ENCODE measurements at places on chromosomes 16 and 17. TPM values are rescaled to one million over a fixed set of nuclear protein-coding genes. Genes with fewer than 3 reads are reported as not detected.
A peak's percentile ranks its signal among the peaks of the same experiment; 100 is the strongest.

DNA sequence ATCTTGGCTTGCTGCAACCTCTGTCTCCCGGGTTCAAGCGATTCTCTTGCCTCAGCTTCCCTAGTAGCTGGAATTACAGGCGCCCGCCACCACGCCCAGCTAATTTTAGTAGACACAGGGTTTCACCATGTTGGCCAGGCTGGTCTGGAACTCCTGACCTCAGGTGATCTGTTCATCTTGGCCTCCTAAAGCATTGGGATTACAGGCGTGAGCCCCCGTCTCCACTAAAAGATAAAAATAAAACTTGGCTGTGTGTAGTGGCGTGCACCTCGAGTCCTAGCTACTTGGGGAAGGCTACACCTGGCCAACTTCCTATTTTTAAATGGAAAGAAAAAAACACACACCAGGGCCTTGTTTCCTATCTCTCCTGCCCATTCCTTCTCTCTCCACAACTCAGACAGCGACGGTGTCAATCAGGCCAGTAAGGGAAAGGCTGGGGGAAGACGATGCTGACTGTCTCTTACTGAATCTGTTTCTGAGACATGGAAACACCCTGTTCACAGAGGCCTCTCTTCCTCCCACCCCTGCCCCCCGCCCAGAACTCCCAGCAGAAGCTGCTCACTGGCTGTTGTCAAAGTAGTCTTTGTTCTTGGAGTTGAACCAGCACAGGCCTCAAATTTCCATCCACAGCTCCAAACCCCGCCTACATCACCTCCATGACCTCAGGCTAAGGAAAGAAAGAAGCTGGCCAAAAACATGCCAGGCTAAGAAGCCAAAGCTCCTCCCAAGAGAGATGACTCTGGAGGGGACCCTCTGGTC is 96.6 kb downstream of the NXN start:
- peak; percentile 78 for DNase-seq

DNA sequence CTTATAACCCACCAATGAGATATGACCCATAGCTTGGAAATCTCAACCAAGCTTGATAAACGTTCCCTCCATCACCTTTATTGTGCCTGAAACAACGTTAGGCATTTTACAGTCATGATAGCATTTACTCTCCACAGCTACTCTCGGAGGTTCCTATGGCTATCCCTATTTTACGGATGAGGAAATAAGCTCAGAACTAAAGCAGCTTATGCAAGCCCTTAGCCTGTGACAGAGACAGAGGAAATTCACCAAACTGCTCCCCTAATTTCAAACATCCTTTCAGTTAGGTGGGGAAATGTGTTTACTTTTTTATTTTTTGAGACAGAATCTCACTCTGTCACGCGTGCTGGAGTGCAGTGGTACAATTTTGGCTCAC is 18.7 kb downstream of the DCUN1D3 start:
- no peak for DNase-seq

ZNF267 gene
- total RNA-seq, result 5.7 TPM

ZNF764 gene
- total RNA-seq, result 8.9 TPM

GRCh38 chr17:32941419-32942032 is 13.6 kb downstream of the TMEM98 start:
- no peak for DNase-seq

ANKRD11 gene
- 63.8 TPM for total RNA-seq

GPR142 gene
- total RNA-seq, result not detected

GRCh38 chr17:81667754-81668153 is 1.2 kb downstream of the CCDC137 start:
- DNase-seq, result no peak

CLEC10A gene
- 2.9 TPM for total RNA-seq

DNA sequence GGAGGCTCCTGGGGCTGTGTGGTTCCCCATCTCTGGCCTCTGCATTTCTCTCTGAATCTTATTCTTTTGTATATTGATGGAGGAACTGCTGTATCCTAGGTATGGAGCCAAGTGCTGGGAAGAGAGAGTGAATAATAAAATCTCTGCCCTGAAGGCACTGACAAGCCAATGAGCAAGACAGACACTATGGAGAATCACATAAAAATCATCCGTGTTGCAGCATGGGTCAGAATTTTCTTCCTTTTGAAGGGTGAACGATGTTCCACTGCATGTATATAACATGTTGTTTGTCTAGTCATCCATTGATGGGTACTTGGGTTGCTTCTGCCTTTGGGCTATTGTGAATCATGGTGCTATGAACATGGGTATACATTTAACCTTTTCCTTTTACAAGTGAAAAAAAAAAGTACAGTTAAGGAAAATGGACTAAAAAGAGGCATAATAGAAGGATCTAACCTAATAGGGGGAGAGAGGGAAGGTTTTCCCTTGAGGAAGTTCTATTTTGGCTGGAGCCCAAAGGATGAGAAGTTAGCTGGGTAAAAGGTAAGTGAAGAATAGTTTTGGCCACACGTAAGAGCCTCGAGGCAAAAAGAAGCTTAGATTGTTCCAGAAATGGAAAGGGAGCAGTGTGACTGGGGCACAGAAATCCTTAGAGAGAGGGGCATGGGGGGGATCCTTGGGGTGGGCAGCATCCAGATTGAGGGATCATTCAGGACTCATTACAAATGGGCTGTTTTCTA is 32.3 kb upstream of the GNA13 start:
- no peak for DNase-seq

- no peak for DNase-seq
Measured at GRCh38 chr16:12298285-12298684, 321.8 kb downstream of the SNX29 start.

GRCh38 chr16:66923247-66923731 is 2.0 kb downstream of the RRAD start:
- peak; percentile 71 for DNase-seq

- DNase-seq, result no peak
Measured at GRCh38 chr17:62692721-62693431, 65.4 kb downstream of the MRC2 start.

DNA sequence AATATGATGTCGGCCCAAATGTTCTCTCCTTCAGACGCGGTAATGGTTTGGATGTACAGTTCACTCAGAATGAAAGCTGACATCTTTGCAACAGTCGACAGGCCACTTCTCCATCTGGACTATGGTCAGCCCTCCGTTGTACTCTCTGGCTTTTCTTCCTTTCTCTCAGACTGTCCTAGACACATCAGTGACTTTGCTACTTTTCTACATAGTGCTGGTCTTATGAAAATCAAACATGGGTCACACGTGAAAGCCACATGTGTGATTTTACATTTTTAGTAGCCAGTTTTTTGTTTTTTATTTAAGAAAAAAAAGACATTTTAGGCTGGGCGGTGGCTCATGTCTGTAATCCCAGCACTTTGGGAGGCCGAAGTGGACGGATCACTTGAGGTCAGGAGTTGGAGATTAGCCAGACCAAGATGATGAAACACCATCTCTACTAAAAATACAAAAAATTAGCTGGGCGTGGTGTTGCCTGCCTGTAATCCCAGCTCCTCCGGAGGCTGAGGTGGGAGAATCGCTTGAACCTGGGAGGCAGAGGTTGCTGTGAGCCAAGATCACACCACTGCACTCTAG is 644.1 kb downstream of the KCNJ2 start:
- no peak for DNase-seq

DNA sequence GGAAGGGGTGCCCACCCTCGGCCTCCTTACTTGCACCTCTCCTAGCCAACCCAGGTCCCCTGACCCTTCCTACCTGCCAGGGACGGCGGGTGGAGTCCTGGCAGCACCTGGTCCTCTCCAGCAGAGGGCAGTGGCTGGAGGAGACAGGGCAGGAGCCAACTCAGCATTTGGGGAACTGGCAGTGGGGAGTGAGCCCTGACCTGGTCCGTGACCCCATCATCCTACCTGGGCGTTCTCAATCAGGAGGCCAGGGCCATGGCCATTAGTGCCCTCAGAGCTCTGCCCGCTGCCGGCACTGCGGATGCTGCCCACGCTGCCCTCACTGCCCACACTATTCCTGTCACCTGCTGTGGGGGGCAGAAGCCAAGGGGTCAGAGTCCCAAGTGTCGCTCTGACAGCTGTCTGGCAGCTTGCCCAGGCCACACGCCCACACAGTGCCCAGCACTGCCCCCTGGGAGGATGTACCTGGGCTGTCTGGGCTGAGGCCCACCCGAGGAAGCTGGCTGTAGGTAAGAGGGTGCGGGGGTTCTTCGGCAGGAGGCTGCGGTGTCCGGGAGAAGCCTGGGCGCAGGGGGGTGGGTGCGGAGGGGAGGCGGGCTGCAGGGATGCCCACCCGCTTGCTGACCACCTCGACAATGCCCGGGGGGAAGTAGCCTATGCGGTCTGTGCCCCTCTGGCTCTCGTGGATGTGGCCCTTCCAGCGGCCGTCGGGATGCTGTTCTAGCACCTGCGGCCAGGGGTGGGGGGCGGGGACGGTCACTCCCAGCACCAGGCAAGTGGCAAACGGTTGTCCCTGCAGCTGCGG is 10.8 kb downstream of the CASKIN2 start:
- DNase-seq, result no peak

- no peak for DNase-seq
Measured at GRCh38 chr16:80671281-80671849, 130.6 kb downstream of the DYNLRB2 start.

CCR7 gene
- not detected for total RNA-seq

DNA sequence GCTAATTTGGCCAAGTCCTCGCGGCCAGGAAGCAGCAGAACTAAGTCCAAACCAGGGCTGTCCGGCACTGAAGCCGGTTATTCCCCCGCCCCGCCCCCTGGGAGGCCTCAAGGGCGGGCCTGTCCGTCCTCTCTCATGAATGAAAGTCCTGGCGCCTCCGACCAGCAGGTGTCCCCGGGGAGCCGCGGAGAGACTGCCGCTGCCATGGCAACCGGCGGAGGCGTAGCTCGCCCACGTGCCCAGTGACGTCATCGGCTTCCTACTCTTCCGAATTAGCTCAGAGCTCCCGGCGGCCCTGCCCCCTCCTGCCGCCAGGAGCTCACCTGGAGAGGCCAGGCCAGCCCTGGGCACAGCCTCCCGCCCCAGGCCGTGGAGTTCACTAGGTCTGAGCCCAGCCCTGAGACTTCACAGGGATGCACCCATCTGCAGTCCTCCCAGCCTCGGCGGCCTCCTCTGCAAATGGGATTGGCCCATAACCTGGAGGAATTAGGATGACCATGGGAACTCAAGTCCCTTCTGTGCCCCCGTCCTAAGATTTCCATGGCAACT is 1.3 kb downstream of the SPATA2L start:
- DNase-seq, result peak; percentile 98

CCL8 gene
- total RNA-seq, result 0.41 TPM

ZNF385C gene
- 0.49 TPM for total RNA-seq

- peak; percentile 81 for DNase-seq
Measured at GRCh38 chr17:76710863-76711611, at the start of gene MXRA7. TSS of gene MXRA7 (minus strand) at chr17:76710965. CDS start at chr17:76710946, 19 bp downstream.

DNA sequence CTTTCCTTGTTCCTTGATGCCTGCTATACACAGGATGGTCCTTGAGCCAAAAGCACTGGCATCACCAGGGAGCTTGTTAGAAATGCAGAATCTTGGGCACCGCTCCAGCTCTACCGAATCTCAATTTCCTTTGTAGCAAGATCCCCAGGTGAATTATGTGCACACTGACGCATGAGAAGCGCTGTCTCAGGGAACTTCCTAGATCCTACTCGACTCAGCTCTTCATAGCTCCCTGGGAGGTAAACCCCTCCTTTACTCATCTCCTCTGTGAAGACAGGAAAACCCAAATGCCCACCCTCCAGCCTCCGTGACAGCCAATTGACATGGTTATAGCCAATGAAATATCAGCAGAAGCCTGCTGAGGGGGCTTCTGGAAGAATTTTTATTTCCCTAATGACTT is 4.1 kb downstream of the USP31 start:
- no peak for DNase-seq

GRCh38 chr17:13957636-13958035 is 111.7 kb upstream of the COX10 start:
- DNase-seq, result no peak

RMI2 gene
- total RNA-seq, result 0.60 TPM

- no peak for DNase-seq
Measured at GRCh38 chr17:42573095-42573494, 4.4 kb downstream of the PSMC3IP start.

DNA sequence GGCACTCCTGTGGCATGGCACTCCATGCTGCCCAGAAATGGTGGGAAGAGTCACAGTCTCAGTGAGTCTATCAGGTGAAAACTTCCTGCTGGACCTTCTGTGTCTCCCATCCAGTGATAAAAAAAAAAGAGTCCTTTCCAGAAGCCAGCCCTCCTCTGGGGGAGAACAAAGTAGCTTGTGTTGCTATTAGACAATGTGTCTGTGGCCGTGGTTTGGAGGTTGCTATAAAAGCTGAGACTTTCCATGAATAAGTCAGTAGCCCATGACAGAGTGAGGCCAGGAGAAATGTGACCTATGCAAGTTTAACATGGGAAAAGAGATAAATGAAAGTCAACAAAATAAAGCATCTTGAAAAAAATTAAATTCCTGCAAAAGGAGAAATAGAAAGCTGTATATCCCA is 250.7 kb upstream of the MON1B start:
- DNase-seq, result no peak

CIBAR2 gene
- total RNA-seq, result not detected

DNA sequence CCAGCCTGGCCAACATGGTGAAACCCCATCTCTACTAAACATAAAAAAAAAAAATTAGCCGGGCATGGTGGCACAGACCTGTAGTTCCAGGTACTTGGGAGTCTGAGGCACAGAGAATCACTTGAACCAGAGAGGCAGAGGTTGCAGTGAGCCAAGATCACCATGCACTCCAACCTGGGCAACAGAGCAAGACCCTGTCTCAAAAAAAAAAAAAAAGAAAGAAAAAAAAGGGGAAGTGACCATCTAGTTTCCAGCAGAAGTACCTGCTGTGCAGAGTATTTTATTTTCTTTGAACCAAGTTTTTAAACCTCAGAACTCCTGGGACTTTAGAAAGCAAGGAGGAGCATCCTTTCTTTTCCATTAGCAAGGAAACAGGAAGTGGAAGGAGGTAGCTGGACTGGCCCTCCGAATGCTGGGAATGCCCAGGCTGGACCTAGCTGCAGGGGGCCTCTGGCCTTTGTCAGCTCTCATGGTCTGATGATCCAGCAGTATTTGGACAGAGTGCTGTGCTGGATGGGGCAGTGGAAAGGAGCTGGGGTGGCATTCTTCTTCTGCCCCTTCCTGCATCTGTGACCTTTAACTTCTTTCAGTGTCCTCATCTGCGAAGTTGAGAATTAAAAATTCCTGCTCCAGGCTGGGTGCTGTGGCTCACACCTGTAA is 6.6 kb downstream of the GID4 start:
- DNase-seq, result no peak

STAC2 gene
- total RNA-seq, result 0.36 TPM
